ENCODE measurements at places on chromosomes 12 and 14.

GRCh38 chr12:13144266-13144828 is 40.9 kb upstream of the GSG1 start:
- DNase-seq, result no peak

DNA sequence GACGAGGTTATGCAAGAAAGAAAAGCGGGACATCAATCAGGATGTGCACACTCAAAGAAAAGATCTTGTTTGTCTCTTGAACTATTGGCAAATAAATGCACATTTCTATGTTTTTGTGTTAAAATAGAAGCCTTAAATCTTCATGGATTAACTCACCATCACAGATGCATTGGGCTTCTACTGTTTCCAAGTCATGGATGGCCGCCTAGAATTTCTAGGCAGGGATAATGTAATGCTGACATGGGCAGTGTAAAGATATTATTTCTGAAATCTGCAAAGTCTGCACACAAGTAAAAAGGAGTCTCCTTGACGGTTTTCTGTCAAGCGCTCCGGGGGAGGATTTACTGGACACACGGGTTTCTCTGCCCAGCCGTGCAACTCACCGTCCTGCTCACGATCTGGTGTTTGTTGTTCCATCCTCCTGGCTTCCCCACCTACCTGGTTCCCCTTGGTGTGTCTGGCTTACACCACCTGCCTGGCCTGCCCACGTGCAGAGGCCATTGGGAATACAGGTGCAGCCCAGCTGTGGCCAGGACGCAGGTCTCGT is 103.3 kb upstream of the FZD10 start:
- no peak for DNase-seq

DNA sequence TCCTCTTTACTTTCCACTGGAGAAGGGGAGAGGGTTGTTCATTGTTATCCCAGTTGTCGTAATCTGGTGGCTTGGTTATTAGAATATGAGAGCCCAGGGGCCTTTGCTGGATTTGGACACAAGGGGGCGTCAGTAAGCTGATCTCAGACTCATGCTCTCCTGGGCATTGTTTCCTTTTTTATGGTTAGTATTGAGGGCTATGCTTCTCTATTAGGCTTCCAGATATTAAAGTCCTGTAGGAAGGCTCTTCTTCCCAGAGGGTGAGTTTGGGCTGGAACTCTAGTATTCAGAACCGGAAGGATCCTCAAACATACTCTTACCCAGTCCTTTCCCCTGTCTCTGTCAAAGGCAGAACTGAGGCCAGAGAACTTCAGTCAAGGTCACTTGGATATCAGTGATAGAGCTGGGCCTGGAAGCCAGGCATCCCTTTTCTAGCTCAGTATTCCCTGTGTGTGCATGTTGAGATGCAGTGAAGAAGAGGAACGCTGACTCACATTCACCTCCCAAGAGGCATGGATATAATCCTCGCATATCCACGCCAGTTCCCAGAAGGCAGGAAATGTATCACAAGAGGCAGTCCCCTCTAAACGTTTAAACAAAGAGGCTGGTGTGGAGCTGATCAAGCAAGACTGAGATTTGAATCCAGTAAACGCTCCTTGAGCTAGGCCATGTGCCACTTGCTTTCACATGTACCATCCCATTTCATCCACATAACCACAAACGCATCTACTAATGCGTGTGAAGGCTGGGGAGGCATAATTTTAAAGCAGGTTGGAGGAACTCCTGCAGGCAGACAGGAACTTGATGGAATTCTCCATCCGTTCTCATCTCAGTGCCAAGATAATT is 41.6 kb downstream of the UBE3B start:
- peak; percentile 70 for DNase-seq

DNA sequence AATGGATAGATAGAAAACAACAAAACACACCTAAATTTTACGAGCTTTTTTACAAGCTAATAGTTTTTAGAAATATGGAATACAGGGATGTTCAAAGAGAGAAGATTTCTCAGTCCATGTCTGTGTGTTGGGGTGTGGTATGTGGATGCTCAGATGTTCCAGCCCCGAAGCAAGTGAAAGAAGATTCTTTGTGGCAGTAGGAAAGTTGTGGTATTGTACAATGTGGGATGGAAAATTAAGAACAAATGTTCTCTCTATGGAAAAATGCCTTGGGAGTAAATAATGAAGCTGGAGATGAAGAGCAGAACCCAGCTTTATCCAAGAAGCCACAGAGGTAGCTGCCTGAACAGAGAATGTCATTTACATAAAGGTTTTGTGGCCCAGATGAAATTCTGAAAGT is 150.3 kb upstream of the PRKD1 start:
- DNase-seq, result no peak

DNA sequence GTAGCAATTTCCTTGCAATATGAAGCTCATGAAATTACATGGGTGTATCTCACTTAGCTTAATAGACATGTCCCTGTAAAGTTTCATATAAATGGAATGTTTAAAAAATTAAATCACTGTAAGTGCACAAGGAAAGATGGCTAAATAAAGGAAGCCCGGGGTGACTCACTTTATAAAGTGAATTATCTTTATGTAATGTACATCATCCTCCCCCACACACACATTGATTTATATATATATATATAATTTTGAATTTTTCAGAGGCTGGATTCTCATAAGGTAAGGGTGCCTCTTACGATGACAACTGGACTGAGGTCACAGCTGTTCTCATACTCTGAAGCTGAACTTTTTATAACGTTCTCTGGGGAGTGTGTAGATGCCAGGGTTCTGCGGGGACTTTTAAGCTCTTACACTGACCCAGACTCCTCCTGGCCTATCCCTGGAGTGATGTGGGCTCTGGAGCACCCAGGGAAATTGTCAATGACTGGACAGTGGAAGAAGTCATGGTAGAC is 108.7 kb upstream of the HIF1A start:
- DNase-seq, result no peak

GRCh38 chr14:103165323-103165722 is 42.1 kb downstream of the TNFAIP2 start:
- DNase-seq, result no peak

GRCh38 chr12:1820191-1820895 is at the start of gene LRTM2:
LRTM2 (plus strand) TSS chr12:1820565; CDS start chr12:1828149, 7,584 bp downstream.
- DNase-seq, result no peak

DNA sequence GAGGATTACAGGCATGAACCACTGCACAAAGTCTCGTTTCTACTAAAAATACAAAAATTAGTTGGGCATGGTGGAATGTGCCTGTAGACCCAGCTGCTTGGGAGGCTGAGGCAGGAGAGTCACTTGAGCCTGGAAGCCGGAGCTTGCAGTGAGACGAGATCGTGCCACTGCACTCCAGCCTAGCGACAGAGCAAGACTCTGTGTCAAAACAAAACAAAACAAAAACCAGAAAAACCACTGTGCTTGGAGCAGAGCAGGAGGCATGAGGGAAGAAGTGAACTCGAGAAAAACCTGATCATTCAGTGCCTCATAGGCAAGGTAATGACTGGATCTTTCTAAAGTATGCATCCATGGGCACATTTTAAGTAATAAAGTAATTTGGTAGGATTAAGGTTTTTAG is 487.8 kb downstream of the KCNH5 start:
- no peak for DNase-seq

- DNase-seq, result peak; percentile 99
These were observed 17.7 kb upstream of the CD27 start for GRCh38 chr12:6426882-6427671.

DNA sequence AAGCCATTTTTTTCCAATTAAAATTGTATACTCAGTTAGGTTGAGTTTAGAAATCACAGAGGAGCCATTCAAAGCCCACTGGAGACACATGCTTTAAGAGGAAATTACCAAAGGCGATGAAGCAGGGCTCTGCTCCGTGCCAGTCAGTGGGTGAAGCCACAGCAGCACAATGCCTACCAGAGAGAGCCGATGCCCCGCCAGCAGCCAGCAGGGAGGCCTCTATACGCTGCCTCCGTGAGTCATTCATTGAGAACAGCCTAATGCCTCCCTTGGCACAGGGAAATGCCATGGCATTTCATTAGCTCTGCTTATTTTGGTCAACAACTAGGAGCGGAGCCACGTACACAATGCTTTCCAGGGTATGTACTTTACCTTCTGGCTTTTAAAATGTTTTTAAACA is 197.8 kb upstream of the FRMD6 start:
- DNase-seq, result no peak

DNA sequence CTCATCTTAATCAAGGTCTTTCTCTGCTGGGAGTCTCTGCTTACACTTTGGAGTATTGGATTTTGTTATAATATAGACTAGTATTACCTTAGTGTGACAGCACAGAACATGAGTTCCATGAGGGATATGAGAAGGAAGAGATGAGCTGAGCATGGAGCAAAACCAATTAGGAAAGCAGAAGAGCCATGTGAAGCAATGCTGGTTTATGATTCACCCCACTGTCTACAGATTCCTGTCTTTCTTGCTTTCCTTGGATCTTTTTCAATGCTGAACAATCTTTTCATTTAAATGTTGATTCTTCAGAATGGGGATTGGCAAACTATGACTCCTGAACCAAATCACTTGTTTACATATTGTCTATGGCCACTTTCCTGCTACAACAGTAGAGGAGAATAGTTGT is 70.4 kb upstream of the KITLG start:
- DNase-seq, result no peak

- DNase-seq, result peak; percentile 2
These were observed 1036.2 kb upstream of the FLRT2 start for GRCh38 chr14:84493779-84494178.

GRCh38 chr14:74955229-74956026 is at the start of gene PGF:
PGF (minus strand) TSS chr14:74955597; CDS start chr14:74955242, 355 bp downstream.
- DNase-seq, result no peak

GRCh38 chr14:91649930-91650329 is 82.0 kb downstream of the CATSPERB start:
- DNase-seq, result peak; percentile 58

DNA sequence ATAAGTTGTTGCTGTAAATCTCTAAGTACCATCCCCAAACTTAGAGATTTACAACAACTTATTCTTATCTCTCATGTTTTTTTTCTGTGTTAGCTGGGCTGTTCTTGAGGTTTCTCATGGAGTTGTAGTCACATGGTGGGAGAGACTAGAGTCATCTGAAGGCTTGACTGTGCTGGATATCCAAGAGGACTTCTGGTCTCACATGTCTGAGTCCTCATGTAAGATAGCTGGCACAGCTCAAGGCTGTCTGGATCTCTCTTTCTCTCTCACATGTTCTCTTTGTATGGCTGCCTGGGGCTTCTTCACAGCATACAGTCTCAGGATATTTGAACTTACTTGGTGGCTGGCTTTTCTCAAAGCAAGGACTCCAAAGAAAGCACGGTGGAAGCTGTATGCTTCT is 63.8 kb downstream of the DACT1 start:
- no peak for DNase-seq

DNA sequence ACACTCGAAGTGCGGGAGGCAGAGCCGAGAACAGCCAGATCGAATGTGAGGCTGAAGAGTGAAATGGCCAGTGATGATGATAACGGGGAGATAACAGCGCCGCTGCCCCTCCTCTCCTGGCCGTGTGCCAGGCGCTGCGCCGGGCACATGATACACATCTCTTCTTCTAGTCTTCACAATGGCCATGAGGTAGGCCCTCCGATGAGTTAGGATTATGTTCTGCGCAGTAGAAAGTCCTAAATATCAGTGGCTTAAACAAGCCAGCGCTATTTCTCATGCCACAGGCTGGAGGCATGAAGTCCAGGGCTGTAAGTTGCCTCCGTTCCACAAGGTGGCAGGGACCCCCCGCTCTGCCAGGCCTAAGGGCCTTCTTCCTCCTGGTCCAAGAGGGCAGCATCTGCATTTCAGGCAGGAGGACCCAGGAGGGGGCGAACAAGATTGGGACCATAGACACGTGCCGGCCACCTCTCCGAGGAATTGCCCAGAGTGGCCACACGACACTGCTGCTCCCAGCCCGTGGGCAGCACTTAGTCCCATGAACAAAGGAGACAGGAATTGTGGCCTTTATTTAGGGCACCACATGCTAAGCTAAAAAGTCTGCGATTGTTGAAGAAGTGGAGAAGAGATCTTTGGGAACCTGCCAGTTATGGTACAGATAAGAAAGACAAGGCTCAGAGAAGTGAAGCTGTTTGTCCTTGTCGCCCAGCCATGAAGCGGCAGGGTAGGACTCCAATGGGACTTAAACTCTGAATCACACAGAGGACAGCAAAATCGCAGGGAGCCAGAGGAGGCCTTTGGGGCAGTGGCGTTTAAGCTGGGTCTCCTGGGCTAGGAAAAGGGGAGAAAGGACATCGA is 10.9 kb upstream of the HVCN1 start:
- no peak for DNase-seq

Measured in NAMALWA (cell line).